Osteoblast (primary cell): ENCODE measurements at places on chromosomes 3 and 15. TPM values are rescaled to one million over a fixed set of nuclear protein-coding genes. Genes with fewer than 3 reads are reported as not detected.

GRCh38 chr3:127072971-127073783 lies 90.3 kb downstream of the PLXNA1 start:
- DNase-seq, result no peak

- DNase-seq, result no peak
Observed at GRCh38 chr15:41780266-41780665, 6.0 kb downstream of the MAPKBP1 start.

DNA sequence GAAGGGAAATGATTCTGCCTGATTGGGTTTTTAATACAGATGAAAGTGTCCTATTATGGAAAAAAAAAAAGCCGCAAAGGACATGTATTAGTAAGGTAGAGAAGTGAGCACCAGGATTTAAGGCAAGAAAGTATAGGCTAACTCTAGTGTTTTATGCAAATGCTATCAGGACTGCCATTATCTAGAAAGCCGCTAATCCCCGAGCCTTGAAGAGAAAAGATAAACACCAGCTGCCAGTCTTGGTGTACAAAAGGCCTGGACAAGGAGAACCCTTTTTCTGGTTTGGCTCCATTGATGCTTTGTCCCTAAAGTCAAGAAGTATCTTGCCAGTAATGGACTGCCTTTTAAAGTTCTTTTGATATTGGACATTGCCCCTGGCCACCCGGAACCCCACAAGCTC lies 8.6 kb upstream of the TRIM59 start:
- DNase-seq, result no peak

DNA sequence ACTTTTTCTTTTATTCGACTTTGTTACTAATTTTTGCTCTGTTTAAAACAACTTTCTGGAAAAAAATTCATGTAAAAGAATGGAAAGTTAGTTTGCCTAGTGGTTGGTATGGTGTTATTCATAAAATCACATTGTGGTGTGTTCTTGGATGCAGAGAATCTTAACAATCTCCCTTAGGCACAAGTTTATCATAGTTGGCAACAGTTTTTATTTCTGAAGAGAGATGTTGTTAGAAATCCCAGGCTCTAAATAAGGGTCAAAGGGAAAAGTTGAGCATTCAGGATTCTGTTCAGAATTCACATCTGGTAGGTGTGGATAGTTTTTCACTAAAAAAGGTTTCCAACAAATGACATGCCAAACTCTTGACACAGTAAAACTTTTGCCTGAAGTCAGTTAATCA lies 6.4 kb downstream of the DUT start:
- DNase-seq, result no peak

DNA sequence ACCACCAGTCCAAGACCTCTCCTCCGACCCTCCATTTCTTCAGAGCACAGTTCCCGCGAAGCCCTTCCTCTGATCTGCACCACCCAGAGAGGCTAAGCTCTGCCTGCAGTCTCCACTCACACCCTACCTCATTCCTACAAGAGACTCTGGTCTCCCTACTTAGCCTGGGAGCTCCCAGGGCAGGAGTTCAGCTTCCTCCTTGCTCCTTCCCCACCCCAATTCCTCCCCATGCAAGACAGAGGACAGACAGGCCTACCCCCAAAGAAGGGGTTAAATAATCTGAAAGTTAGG lies 12.6 kb upstream of the VIPR1 start:
- DNase-seq, result no peak

DNA sequence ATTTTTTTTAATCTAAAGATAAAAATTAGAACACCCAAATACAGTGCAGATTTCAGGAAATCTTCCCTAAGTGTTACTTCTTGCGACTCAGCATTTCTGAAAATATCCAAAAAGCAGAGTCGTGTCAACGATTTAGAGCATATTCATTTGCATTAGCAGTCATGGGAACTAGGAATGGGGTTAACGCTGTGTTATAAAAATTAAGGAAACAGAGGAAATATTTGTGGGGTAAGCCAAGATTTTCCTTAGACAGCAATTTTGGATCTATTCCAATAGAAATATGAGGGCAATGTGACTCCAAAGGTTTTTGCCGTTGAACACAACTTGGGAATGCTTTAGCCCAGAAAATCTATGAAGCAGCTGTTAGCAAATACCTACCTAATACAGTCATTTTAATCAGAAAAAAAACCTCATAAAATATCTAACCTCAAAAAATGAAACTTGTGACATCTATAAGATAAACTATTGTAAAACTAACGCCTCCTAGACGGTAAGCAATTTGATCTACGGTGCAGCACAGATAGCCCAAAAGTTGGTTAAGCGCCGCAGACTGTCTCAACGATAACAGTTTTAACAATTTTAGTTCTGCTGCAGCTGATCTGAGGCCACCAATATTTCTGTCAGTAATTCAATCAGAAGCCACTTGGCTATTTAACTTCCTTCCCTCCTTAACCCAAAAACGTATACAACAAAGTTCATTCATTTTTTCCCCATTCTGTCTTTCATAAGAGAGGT lies 5.8 kb upstream of the ATP11B start:
- DNase-seq, result peak; percentile 89

- no peak for DNase-seq
Observed at GRCh38 chr3:64916192-64916798, 228.5 kb upstream of the ADAMTS9 start.

GRCh38 chr3:113764698-113765097 lies 17.9 kb downstream of the ATP6V1A start:
- no peak for DNase-seq

GRCh38 chr3:187770224-187770623 lies 25.0 kb upstream of the BCL6 start:
- no peak for DNase-seq

Gene CPN2
- total RNA-seq, result under 0.01 and 0.29 TPM in 2 replicates

Gene P2RY12
- total RNA-seq, result not detected in 2 replicates

Gene ZBTB11
- 22.8 and 23.3 TPM in 2 replicates for total RNA-seq

Gene HERC2
- 50.4 and 53.6 TPM in 2 replicates for total RNA-seq

Gene OGG1
- 24.8 and 25.7 TPM in 2 replicates for total RNA-seq

Gene CAPN3
- total RNA-seq, result 1.1 and 3.2 TPM in 2 replicates

Gene MITF
- total RNA-seq, result 11.6 and 16.2 TPM in 2 replicates
